ENCODE measurements at places on chromosomes 4 and X. TPM values are rescaled to one million over a fixed set of nuclear protein-coding genes. Genes with fewer than 3 reads are reported as not detected.

DNA sequence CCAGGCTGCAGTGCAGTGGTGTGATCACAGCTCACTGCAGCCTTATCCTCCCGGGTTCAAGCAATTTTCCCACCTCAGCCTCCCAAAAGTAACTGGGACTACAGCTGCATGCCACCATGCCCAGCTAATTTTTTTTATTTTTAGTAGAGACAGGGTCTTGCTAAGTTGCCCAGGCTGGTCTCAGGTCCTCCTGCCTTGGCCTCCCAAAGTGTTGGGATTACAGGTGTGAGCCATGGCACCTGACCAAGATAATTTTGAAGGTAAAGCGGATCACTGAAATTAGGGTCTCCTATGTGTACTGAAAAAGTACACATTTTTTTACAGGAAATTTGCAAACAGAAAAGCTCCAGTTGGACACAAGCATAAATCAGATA lies 4.8 kb downstream of the SAT1 start:
- no peak for DNase-seq

GRCh38 chr4:95049551-95050233 lies 291.9 kb downstream of the BMPR1B start:
- DNase-seq, result no peak

GRCh38 chrX:119497185-119497584 lies 28.9 kb downstream of the SLC25A5 start:
- no peak for DNase-seq

GRCh38 chr4:166252487-166253402 lies 379.7 kb downstream of the TLL1 start:
- peak; percentile 18 for DNase-seq

GRCh38 chrX:352181-352580 lies 33.6 kb upstream of the GTPBP6 start:
- no peak for DNase-seq

- no peak for DNase-seq
These were observed 16.9 kb downstream of the TRIM75 start for GRCh38 chr4:165070560-165070959.

DNA sequence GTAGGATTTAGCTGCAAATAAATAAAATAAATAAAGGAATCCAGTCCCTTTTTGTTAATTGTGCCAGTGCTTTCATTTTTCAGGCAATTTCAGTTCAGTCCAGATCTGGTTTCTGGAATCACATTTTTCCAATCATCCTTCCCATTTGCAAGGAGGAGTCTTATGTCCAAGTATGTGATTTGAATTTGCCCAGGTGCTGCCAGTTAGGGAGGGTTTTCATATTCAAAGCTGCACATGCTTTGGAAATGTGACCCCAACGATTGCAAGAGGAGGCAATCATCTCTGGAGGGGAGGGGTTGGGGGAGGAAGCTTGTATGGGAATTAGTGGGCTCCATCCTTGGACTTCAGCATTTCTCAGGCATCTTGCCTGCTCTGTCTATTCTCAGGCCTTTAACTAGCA lies 4.4 kb downstream of the PLAC1 start:
- no peak for DNase-seq

- peak; percentile 21 for DNase-seq
These were observed 4.4 kb downstream of the RBPJ start for GRCh38 chr4:26325191-26325590.

GRCh38 chr4:7332216-7333023 lies 102.3 kb downstream of the PSAPL1 start:
- DNase-seq, result no peak

DNA sequence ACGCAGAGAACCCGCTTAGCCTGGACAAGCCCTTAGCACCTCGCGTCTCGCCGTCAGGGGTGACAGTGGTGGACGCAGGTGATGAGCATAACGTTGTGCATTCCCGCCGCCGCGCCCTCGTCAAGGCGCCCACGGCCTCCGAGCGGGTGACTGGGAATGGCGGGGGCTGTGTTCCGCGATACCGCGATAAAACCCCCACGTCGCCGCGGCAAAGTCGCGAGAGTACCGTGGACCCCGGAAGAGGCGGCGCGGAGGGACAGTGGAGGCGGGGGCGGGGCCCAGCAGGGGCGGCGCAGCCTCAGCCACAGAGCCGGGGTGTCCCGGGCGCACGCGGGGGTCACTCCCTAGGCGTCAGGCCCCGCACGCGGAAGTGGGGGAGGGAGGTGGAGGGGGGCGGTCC lies 53.8 kb downstream of the ZFYVE28 start:
- DNase-seq, result no peak

GRCh38 chr4:26458157-26458561 lies 32.1 kb downstream of the CCKAR start:
- DNase-seq, result no peak

GRCh38 chr4:65651031-65651430 lies 19.3 kb downstream of the EPHA5 start:
- DNase-seq, result peak; percentile 60

DNA sequence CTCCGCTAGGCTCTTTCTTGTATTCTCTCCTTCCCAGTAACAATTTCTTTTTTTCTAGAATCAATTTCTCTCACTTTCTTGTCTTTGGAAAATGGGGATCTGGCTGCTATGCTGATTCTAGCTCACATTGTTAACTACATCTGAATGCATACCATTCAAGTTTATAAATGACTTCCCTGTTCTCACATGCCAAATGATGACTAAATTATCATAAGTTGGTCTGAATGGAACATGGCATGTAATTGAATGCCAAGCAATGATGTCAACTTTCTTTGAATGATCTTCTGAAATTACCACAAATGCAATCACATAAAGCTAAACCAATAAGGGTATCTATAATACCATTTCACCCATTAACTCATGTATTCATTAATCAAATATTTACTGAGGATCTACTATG lies 2.7 kb upstream of the ITM2A start:
- no peak for DNase-seq

GRCh38 chr4:1246901-1247863 lies 1.7 kb downstream of the CTBP1 start:
- no peak for DNase-seq

DNA sequence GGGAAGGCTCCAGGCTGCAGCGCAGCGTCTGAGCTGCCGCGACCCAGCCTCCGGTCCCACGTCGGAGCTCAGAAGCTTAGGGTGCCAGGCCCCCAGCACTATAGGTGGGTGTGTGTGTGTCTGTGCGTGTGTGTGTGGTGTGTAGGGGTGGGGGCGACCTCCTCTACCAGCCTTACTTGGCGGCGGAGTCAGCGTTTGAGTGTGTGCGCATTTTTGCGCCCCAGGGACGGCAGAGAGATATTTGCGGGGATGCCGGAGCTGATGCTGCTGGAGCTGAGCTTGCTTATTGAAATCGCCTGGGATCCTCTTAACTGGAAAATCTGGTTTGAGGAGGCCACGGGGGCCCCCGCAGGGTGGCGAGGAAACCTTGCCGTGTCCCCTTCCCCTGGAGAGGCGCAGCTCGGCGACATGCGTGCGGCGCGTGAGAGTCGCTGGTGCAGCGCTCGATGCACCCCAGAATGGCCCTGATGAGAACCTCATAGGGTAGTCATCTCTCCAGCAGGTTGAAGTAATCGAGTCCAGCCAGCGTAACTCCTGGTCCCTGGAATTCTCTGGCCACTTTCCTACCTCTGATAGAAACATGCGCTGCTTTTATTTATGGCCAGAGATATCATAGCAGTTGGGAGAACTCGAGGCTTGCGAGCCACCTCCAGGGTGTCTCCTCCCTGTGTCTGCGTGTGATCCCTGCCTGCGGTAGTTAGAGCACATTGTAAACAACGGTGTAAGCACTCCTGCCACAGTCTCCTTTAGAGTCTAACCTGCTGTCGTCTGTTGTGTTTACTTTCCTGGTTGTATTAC lies 2.7 kb downstream of the ADGRL3 start:
- no peak for DNase-seq

DNA sequence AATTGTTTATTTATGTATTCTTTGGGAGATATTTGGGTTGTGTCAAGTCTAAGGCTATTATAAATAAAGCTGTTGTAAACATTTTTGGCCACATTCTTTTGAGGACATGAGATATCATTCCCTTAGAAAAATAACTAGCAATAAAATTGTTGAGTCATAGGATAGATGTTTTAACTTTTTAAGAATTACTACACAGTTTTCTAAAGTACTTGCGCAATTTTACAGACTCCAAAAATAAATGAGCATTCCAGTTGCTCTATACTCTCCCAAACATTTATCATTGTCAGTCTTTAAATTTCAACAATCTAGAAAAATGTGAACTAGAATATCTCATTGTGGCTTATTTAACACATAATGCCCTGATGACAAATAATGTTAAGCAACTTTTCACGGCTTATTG lies 189.1 kb upstream of the ADGRL3 start:
- no peak for DNase-seq

- no peak for DNase-seq
These were observed 443.0 kb downstream of the PCDH10 start for GRCh38 chr4:133592106-133592505.

GRCh38 chr4:187289371-187289770 lies 565.7 kb upstream of the FAT1 start:
- DNase-seq, result no peak

DNA sequence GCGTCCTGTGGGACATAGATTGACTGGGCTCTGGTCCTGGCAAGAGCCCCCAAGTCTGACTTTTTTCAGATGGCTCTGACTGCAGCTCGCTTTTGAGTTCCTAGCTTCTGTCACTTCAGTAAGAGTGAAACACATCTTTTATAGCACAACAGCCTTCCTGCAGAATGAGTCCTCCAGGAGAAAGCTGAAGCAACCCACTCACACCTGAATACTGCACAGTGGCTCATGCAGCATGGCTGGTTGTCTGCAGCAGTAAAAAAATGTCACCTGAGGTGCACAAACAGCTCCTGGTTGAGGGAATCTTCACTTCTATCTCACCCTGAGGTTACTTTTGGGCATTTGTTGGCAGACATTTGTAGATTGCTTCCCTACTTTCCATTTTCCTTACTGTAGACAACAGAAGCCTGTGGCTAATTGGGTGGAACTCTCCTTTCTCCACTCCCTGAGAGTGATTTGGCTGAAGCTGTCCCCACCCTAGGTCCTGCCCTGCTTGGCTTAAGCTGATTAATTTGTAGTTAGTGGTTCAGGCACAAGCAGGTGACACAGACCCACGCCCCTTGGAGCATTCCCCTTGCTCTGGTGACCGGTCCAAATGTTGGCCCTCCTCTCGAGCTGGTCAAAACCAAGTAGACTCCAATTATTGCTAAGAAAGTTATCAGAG lies 99.7 kb downstream of the NPNT start:
- no peak for DNase-seq

GRCh38 chrX:56738670-56739069 lies 9.6 kb downstream of the NBDY start:
- no peak for DNase-seq

- peak; percentile 56 for DNase-seq
These were observed 103.9 kb downstream of the MAML3 start for GRCh38 chr4:140049849-140050637.

DNA sequence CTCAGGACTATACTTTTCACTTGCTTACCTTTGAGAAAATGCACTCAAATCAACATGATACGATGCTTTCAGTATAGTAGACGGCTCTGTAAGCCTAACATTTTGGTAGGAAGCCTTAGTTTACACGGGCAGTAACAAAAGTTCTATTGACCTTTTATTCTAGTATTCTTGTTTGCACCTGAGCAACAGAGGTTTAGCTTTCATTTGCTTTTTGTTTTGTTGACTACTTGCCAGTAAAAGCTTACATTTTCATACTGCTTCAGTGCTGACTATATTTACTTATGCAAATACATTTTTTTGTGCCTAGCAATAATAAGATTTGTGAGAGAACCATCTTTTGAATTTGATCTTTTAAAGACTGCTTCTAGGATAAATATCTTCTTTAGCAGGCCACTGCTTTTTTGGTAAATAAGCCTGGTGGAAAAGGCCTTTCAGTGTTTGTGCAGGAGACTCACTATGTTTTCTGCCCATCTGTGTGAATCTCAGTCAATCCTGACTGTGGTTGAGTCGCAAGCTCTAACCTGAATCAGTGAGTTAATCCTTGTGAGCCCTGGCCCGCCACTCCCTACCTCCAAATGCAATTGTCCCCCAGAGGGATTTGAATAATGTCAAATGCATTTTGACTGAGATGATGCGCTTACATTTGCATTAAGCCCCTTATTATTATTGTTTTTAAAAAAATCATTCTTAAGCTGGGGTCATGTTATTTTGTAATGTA lies 21.9 kb downstream of the FHIP1A start:
- no peak for DNase-seq

GRCh38 chr4:185870366-185870765 lies 58.4 kb upstream of the SORBS2 start:
- DNase-seq, result no peak

GRCh38 chrX:74525116-74525515 lies 89.3 kb downstream of the RLIM start:
- no peak for DNase-seq

DNA sequence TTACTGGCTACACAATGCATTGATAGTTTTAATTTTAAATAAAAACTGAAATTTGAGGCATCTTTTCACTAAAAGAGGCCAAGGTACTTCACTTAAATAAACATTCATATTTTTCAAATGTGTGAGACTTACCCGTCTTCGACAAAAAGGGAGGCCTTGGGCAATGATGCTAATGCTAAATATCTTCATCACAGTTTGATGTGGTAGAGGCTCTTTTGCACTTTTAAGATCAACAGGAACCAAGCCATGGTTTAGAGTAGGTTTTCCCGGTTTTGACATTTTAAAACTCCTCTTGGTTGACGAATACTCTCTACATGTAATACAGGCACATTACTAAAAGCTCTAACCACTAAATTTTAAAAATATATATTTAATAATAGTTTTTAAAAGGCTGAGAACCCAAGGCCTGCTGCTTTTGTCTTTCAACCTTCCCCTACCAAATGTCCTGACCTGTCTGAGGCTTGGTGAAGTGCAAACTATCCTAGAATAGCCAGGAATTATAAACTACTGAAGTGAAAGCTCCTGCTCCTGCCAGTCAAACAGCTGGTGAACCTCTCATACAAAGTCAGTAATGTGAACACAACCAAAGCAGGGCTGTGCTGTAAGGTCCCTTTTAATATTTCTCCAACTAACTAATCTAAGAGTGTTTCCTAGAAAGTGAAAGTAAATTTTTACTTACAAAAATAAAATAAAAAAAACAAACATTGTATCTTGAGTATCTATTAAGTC lies 153.7 kb downstream of the FBXW7 start:
- DNase-seq, result no peak

DNA sequence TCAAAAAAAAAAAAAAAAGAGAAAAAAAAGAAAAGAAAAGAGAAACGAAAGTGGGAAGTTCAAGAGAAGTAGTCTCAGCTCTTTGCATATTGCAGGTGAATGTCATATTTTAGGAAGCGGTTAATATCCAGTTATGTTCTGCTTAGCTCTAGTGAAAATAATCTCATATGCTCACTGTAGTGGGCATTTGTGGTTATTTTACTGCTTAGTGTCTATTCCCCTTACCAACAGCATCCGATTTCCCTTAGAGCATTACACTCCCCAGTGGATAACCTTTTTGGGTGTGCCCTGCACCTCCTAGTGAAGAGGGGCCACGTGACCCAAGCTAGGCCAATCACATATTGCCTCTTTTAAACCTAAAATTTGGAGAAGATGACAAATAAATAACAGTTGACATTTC lies 111.2 kb upstream of the ZNF827 start:
- no peak for DNase-seq

POU4F2 gene
- total RNA-seq, result not detected

TKTL1 gene
- not detected for total RNA-seq

TSPAN6 gene
- 35.3 TPM for total RNA-seq

NKX3-2 gene
- 0.12 TPM for total RNA-seq

LPAR4 gene
- total RNA-seq, result not detected

TEX13D gene
- not detected for total RNA-seq

KIAA1210 gene
- total RNA-seq, result not detected

TMEM150C gene
- total RNA-seq, result 0.26 TPM

RAB33B gene
- 8.1 TPM for total RNA-seq
